ENCODE measurements at places on chromosomes 5 and 9.

- no peak for DNase-seq
Measured at GRCh38 chr5:158877124-158877581, 222.6 kb downstream of the EBF1 start.

DNA sequence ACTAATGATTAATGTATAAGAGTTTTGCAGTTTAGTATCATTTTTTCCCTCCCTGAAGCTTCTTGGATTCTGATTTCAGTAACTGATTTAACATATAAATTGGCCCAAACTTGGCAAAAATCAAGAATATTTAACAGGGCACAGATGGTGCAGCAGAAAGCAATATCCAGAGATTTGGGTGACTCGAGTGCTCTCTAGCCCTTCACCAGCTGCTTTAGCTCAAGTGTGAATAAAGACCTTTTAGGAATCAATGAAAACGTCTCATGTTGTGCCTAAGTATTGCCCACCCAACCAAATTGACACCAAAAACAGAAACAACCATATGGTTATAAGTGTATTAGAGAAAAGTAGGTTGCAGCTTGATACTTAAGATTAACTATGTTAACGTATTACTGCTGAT, 933.4 kb upstream of the PTPRD start:
- no peak for DNase-seq

DNA sequence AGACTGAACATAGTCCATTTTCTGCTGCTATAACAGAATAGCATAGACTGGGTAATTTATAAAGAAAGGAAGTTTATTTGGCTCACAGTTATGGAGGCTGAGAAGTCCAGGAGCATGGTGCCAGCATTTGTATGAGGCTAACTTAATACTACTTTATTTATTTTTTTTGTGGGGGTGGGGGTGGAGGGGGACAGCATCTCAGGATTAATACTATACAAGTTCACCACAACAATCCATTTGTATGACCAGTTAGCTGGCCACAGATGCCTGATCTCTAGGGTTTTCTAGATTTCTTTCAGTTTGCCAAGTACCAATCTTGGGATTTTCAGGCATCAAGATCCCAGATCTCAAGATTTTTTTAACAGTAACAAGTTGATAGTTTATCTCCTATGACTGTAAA, 20.3 kb downstream of the ANGPTL2 start:
- DNase-seq, result no peak

DNA sequence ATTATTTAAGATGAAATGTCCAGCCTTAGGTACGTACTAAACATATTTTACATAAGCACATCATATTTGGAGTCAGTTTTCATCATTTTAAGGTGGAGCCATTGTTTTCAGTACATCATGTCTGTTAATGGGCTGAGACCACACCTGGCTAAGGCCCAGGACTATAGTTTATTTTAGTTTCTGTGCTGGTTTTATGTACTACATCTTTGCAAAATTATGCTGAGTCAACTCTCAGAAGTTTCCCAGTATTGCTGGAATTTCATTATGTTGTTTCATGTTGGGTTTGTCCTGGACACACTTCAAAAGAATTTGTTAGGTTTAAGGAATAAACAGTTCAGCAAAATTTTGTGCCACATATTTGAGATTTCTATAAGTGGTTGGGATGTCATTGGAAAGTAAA, 171.2 kb downstream of the CCDC171 start:
- DNase-seq, result no peak

DNA sequence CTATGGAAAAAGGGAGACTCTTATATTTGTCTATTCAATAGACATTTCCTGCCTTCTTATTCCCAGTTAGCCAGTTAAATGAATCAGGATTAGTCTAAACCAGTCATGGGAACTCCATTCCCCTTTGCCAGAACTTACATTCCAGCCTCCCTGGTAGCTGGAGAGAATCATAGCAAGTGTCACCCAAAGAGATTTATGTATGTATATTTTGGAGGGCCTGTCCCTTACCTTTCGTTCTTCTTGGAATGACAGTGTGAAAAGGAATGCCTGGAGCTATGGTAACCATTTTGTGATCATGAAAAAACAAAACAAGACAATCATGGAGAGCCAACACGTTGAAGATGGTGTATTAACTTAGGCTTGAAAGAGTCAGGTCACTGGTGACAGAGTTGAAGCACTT, 627.7 kb downstream of the CCDC171 start:
- no peak for DNase-seq

GRCh38 chr5:122951658-122952057, 84.9 kb downstream of the PPIC start:
- no peak for DNase-seq

DNA sequence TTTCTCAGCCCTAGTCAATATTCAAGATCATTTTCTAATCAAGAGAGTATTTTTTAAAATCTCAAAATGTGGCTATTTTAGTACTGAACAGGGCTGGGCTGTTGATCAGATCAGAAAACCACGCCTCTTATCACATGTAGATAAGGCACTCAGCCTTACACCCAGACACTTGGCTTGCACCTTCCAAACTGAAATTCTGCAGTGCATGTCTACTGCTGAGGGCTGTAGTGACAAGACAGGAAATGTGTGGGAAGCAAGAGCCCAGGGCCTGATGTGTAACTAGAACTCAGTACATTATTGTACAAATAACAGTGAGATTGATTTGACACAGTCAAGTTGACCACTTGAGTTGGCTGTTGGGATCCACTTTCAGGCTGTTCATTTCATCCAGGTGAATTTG, 48.6 kb downstream of the UBE2QL1 start:
- DNase-seq, result no peak

- DNase-seq, result no peak
Measured at GRCh38 chr9:28730111-28730510, 1156.8 kb upstream of the C9orf72 start.

DNA sequence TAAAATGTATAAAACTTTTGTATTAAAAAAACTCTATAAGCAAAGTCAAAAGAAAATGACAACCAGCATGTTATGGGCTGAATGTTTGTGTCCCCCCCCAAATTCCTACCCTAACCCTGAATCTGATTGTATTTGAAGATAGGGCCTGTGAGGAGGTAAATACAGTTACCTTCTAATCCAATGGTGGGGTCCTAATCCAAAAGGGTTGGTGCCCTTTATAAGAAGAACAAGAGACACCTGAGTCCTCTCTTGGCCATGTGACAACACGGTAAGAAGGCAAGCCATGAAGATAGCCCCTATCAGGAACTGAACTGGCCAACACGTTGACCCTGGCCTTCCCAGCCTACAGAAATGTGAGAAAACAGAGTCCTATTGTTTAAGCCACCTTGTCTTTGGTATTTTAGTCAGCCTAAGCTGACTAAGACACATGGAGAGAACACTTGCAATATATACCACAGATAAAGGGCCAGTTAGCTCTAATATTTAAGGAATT, 49.7 kb upstream of the AKNA start:
- DNase-seq, result no peak

DNA sequence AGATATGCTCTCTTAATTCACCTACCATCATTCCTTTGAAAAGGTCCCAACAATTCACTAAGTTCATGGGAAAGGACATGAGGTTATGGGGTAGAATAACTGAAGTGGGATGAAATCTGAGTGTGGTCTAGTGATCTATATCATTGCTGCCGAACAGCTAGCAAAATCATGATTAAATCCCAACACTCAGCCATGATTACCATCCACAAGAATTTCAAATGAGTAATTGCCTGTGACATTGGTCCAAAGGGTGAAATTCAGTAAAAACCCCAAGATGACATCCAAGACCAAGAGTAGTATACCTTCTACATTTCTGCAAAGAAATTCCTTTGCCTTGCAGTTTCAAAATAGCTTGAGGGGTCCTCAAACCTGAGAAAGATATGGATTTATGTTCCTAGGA, 225.6 kb downstream of the SPOCK1 start:
- no peak for DNase-seq

DNA sequence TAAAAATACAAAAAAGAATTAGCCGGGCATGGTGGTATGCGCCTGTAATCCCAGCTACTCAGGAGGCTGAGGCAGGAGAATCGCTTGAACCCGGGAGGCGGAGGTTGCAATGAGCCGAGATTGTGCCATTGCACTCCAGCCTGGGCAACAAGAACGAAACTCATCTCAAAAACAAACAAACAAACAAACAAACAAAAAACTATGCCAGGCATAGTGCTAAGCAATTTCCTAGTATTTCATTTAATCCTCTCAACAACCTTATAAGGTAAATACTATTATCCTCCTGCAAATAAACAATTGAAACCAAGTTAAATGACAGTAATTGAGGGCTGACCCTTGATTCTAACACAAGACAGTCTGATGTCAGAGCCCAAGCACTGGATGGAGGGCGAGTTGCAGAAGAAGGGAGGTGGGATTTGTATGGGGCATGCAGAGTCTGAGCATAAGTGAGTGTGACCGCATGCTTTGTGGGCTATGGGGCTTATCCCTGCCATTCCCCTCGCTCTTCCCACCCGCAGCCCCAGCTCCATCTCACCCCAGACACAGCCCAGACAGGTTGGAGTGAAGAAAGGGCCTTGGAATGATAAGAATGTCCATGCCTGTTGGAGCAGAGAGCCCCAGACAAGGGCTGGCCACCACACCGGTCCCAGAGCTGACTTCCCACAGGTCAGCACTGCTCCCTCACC, 24.3 kb upstream of the RPS14 start:
- no peak for DNase-seq

- DNase-seq, result no peak
Measured at GRCh38 chr9:99103901-99104458, 933 bp upstream of the TGFBR1 start.

- DNase-seq, result no peak
Measured at GRCh38 chr9:96383165-96383942, at the start of gene SLC35D2. Gene SLC35D2, minus strand, starts transcription at chr9:96383711. Its CDS starts 77 bp downstream, at chr9:96383634.

DNA sequence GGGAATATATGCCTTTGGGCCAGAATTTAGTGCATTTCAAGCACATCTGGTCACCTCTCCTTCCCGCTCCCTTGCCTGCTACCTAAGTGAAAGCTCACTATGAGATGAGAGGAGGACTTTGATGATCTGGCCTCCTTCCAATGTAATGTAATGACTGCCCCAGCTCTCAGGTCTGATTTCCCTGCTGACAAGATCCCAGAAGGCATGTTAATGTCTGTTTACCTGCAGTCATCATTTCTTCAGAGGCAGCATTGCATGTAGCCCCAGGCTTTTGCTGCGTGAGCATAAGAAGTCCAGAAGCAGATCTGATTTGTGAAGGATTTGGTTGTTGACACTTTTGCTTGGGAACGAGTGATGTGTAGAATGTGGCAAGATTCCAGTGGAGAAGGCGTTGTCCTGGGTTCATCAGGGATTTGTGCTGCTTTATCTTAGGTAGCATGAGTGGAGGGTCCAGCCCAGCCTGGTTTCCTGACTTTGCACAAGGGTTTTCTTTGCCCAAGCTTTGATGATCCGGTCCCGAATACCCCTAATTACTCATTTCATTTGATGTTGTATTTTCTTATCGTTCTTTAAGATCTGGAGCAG, 192.7 kb downstream of the GOLPH3 start:
- DNase-seq, result no peak

GRCh38 chr9:92467511-92467910, 14.8 kb downstream of the ASPN start:
- DNase-seq, result no peak

DNA sequence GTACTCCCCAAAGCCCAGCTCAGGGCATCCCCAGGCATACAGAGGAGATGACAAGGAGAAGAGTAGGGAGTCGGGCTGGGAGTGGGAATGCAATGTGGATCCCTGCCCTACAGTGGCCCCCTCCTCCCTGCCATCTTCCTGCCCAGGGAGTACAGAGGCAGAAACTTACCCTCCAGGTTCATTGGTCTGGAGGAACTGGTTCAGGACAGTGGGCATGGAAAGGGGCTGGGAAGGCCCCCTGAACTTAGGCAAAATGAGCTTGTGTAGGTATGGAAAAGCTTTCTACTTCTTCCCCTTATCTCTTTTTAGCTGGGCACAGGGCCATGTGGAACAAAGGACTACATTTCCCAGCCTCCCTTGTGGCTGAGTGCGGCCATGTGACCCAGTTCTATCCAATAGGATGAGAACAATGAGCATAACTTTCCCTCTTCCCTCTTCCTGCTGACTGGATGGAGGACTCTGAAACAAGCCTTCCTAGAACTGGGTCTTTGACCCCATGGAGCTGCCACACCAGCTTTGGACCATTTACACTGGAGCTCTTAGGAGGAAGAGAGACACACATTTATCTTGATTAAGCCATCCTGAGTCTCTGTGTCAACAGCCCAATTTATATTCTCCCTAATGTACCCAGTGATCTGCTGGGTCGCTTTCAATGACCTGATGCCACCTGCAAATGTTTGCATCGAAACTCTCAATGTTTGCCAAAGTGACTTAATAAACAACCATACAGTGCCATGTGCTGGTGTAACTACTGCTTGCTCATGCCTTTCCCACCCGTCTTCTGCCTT, 25.0 kb upstream of the HMCN2 start:
- no peak for DNase-seq

DNA sequence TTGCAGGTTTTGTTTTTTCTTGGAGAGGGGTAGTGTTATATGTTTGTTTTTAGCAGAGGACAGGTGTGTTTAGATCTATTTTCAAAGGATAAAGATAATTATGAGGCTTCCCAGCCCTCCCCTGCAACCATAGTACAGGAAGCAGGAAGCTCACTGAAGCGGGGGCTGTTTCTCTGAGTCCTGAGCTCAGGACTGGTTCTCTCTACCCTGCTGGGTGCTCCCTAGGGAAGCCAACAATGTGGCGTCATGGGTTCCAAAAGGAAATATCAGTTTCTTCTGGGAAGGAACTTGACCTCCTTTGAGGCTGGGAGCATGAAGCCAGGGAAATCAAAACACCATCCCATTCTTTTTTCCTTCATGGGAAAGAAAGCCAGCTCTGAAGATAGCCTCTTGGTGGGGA, 62.2 kb downstream of the RAD23B start:
- no peak for DNase-seq

- no peak for DNase-seq
Measured at GRCh38 chr9:77271023-77271690, 93.8 kb downstream of the VPS13A start.

- no peak for DNase-seq
Measured at GRCh38 chr5:178429491-178430185, 160.6 kb downstream of the COL23A1 start.

DNA sequence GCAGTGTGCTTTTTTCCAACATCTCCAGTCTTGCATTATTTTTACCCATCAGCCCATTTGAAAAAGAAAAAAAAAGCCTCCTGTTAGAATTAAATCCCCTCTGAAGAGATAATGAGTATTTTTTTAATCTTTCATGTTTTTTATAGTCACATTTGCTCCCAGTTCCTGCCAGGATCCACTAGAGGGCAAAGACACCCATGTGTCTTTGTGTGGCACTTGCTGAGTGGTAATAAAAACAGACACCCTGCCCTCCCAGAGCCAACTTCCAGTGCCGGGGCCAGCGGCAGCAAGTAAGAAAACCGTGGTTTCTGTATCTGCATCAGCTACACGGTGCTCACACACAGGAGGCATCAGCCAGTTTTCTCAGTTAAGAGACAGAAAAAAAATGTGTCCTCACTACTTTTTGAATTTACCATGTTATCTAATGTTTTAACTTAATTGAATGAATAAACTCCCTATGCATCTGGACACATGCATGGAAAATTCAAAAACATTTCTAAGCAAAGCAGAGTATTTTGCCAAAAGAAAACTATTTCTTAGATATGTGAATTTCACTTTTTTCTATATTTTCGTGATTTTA, 70.2 kb upstream of the PLEKHG4B start:
- DNase-seq, result no peak

GRCh38 chr9:33273972-33274328, 9.1 kb downstream of the CHMP5 start:
- DNase-seq, result no peak

- DNase-seq, result no peak
Measured at GRCh38 chr5:150540615-150541396, 32.9 kb downstream of the NDST1 start.
